Panc1 (cell line): ENCODE measurements at places on chromosomes 5 and 9.

GRCh38 chr5:145141534-145141933, 693.6 kb downstream of the PRELID2 start:
- DNase-seq: no peak

- DNase-seq: no peak
These were observed 34.6 kb downstream of the CSF1R start for GRCh38 chr5:150051657-150052195.

DNA sequence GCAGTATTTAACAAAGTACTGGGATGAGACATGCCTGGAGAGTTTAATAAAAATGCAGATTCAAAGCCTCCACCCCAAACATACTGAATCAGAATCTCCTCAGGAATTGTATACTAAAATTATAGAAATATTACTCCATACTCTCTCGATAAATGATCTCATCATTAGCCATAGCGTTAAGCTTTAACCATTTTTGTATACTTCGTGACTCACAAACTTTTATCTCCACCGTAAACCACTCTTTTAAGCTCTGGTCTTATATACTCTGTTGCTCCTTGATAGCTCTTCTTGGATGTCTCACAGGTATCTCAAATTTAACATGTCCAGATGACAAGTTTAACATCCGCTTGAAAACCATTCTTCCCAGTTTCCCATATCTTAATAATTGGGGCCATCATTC, 327.8 kb downstream of the ADGRV1 start:
- no peak for DNase-seq

DNA sequence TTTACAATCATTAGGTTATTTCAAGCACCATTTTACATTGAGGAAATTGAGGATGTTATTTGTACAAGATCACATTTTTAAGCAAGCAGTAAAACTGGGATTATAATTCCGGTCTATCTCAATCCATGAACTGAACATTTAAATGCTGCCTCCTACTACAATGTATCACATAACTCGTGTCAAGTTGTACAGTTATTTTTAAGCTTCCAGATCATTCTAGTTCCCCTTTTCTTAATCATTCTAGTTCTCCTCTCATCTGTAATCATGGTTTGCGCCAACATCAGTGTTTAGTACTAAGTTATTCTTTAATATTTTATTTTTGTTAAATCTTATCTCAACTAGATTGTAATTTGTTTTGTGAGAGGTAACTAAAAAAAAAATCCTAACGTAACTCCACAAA, 2.4 kb upstream of the UHRF2 start:
- no peak for DNase-seq
